NCI-H1092 (cell line): ENCODE measurements at places on chromosomes 2 and 18.

DNA sequence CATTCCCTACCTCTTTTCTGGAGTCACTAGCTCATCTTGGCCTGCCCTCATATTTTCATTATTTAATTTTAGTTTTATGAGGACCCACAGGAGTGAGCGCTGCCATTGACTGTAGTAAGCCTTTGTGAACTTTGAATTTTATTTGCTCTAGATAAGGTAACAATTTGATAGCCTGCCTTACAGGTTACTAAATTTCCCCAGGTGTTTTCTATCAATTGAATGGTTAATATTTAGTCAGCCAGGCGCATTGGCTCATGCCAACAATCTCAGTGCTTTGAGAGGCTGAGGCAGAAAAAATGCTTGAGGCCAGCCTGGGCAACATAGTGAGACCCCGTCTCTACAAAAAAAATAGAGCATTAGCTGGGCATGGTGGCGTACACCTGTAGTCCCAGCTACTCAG lies 50.2 kb downstream of the DAW1 start:
- no peak for DNase-seq

- DNase-seq = no peak
Measured at GRCh38 chr2:105422801-105423200, 23.9 kb upstream of the FHL2 start.

DNA sequence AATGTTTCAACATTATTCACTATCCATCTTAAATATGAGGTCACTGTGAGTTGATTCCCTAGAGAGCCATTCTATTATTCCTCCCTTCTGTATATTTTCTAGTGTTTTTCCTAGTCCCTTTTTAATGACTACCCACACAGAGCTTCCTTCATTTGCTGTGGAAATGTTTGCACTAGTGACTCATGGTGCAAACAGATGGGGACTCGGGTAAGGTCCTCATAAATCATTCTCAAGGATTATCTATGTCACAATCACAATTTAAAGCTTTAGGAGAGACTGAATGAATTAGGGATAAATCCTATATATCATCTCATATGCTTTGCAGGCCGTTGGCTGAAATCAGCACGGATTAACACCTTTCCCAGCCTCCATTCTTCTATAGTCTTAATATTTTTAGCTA lies 159.6 kb downstream of the DCC start:
- DNase-seq = peak; percentile 35

DNA sequence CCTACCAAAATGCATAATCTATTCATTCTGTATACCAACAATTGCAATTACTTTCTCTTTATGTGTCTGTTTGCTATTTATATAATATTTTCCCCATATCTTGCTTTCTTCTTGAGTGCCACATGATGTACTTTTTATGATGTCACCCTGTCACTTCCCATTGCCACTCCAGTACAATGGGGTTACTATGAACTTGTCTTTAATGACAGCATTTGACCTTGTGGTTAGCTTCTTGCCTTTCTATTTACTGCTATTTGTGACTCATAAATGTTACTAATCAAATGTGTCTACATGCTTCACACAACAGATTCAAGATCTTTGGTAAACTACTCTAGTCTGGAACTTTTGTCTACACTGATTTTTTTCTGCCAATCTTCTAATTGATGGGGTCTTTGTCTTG lies 486.3 kb downstream of the NR4A2 start:
- no peak for DNase-seq

DNA sequence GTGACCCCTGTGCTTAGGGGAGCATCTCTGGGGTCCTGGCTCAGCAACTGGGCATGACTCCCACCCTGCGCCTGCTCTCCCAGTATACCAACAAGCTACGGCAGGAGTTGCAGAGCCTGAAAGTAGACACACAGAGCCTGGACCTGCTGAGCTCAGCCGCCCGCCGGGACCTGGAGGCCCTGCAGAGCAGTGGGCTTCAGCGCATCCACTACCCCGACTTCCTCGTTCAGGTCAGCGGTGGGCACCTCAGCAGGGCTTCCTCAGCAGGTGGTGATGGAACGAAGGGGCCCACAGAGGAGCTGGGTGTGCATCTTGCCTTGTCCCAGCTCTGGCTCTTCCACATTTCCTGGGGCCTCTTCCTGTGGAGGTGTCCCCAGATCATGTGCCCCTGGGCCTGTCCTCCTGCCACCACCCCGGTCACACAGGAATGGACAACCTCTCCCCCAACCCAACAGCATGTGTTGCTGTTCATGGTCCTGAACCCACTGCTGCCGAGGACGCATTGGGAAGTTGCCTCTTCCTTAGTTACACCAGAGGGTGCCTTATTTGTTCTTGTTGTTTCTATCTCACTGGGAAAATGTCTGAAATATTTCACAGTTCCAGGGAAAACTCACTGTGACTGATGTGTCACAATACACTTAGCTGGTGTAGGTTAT lies 10.8 kb downstream of the PROM2 start:
- DNase-seq = no peak

DNA sequence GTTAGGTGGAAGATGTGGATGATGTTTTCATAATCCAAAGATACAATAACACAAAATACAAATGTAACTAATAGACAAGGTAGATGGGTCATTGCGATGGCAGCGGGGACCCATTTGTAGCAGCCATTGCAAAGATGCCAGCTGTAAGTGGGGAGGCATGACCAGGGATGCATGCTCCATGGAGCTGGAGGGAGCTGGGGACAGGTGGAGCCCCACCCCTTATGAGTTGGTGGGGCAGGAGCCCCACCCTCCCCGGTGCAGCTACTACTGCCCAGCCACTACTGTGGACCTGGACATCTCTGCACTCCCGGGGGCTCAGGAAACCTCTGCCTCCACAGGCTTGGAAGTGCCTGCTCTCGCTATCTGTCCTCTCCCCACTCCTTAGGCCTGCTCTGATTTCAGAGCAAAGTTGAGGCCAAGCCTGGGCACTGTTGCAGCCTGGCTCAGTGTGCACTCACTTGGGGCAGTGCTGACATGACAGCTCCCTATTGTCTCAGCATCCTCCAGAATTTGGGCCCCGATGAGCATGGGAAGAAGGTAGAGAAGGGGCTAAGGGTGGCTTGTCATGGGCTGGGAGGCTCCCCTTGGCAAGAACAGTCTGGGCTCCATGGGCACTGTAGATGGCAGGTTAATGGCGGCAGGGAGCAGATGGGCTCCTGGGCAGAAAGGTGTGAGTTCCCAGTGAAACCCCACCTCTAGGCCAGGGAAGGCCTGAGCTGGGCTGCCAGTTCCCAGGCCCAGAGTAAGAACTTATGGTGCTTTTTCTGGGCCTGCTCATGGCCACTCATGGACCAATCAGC lies 81.1 kb downstream of the ZNF804A start:
- DNase-seq = no peak

DNA sequence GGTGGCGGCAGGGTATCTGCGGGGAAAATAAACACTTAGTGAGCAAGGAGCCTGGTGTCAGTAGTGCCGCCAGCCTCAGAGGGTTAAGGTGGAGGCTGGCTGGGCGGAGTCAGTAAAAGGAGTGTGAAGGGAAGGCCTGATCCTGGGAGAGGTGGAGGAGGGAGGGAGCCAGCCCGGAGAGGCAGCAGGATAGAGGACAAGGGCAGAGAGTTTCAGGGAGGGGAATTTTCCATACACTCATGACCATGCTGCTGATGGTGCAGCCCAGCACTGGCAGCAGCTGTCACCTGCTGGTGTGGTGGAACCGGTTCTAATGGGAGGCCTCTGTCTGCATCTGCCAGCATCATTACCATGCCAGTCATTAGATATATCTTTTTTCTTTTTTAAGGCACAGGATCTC lies 2.0 kb upstream of the TEX44 start:
- DNase-seq = no peak

DNA sequence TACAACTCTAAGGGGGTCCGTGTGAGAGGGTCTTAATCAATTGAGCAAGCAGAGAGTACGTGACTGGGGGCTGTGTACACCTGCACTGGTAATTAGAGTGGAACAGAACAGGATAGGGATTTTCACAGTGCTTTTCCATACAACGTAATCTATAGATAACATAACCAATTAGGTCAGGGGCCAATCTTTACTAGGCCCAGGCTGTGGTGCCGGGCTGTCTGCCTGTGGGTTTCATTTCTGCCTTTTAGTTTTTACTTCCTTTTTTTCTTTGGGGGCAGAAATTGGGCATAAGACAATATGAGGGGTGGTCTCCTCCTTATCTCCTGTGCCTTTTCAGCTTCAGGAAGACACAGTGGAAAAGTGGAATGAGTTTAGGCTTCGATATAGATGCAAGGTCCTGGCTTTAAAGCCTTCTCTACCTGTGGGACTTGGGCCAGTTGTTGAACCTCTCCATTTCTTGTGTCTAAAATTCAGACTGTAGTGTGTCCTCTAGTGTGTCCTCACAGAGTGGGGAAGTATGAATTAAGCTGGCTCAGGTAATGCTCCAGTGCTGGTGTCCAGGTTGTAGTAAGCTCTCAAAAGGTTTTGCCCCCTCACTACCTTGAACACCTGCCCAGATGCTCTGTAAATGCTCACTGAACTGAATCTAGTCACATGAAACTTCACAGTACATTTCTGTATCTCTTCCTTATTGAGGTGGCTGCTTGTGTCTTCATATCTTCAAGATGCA lies 422.8 kb downstream of the SETBP1 start:
- no peak for DNase-seq

DNA sequence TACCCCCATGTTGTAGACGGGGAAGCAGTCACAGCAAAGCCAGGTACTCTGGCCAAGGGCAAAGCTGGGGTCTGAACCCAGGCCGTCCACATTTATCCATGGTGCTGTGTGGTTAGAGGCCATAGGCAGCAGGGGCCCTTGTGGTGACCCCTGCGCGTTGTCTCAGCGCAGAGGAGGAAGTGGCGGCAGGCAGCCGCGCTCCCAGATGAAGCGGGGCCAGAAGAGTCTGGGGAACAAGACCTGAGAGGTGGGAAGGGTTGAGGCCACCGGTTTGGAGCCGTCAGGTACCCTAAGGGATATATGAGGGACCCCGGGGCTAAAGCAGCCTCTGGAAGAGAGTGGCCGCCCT lies 770 bp downstream of the ZNF396 start:
- no peak for DNase-seq

DNA sequence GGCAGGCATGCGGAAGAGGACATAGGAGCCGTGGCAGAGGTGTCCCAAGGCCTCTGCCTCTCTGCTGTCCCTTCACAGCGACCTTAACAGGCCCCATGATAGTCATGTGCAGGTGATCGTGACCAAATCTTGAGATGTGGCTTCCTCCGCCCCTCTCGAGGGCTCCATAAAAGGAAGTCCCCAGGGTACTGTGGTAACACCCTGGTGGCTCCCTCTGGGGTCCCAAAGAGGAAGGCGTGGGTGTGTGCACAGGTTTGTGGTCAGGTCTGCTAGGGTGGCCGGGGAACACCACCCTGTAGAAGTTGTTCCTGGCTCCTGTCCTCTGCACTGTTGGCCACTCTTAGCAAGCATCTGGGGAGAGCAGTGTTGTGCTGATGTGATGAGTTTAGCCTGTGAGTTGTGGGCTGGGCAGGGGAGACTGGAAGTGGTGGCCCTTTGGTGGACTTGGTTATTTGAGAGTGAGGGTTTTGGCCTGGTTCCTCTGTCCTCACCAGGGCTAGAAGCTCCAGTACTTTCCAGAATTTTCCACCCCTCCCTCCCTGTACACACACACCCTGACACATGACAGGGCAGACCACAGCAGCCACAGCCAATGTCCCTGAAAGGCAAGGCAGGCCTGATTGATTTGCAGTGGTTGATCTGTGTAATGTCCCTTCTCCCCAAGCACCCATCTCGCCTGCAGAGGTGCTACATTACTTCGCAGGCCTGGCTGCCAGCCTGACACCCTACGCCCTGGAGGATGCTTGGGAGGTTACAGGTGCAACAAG lies 68.9 kb upstream of the BOD1L2 start:
- DNase-seq = no peak

GRCh38 chr18:23012249-23012648 lies 79.1 kb downstream of the RBBP8 start:
- no peak for DNase-seq

- no peak for DNase-seq
Measured at GRCh38 chr2:170679607-170680079, 35.5 kb upstream of the SP5 start.

DNA sequence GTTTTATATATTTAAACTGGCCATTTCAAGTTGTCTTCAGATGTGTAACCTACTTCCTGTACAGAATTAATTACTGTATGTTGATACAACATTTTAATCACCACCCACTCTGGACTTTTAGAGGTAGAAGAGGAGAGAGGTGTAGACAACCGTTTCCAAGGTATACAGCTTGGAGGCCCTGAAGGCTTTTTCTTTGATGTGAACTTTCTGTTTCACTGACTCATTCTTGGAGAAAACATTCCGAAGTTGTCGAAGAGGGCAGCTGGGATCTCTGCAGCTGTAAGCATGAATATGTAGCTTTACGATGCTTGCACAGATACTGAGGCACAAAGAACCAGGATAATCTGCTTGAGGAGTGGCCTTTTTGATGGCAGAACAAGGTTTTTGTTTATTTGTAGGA lies 137.0 kb downstream of the NCKAP5 start:
- no peak for DNase-seq

DNA sequence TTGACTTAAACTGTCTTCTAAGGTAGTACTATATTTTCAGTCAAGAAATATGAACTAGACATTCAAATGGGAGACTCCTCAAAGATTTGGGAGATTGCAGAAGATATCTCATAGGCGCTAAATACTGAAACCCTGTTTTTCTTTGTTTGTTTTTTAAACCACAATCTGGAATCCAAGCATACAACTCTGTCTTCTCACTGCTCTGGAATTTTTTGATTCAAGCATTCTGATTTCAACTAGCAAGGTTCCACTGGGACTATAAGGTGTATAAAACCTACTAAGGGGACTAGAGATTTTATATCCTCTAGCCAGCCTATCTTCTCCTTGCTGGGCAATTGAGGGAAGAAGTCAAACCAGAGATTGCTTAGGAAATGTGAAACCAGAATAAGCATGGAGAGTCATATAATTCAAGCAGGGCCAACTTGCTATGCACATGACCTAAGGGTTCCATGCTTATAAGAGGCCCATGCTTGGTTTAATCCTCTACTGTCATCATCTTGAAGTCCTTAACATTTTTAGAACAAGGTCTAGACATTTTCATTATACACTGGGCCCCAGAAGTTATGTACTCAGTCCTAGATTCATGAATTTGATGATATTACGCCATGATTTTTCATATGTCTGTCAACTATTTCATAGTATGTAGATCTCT lies 405.5 kb downstream of the PARD3B start:
- no peak for DNase-seq

GRCh38 chr2:209681201-209681735 lies 90.4 kb upstream of the UNC80 start:
- no peak for DNase-seq
